ENCODE measurements at places on chromosomes 7 and 10. TPM values are rescaled to one million over a fixed set of nuclear protein-coding genes. Genes with fewer than 3 reads are reported as not detected.
A peak's percentile ranks its signal among the peaks of the same experiment; 100 is the strongest.

Gene CH25H
- total RNA-seq: 13.0 TPM

Gene ZNF25
- total RNA-seq: 18.6 TPM

DNA sequence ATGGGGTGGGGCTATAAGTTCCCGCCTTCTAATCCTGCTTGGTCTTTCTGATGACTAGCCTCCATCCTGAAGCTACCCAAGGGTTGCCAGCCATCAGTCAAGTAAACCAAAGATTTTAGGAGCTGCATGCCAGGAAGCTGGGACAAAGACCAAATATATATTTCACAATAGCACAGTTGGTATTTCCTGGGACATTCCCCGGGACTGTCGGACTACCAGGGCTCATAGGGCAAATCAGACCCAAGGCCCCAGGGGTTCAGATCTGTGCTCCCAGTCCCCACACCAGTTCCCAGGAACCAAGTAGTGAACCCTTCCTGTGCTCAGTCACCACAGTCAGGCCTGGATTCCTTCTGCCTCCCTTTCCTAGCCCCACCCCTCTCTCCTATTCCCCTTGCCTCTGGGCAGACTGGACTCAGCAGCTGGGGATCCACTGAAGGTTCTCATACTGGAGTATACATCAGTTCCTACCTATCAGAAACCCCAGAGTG, 5.7 kb upstream of the CXCL12 start:
- DNase-seq: peak; percentile 79

DNA sequence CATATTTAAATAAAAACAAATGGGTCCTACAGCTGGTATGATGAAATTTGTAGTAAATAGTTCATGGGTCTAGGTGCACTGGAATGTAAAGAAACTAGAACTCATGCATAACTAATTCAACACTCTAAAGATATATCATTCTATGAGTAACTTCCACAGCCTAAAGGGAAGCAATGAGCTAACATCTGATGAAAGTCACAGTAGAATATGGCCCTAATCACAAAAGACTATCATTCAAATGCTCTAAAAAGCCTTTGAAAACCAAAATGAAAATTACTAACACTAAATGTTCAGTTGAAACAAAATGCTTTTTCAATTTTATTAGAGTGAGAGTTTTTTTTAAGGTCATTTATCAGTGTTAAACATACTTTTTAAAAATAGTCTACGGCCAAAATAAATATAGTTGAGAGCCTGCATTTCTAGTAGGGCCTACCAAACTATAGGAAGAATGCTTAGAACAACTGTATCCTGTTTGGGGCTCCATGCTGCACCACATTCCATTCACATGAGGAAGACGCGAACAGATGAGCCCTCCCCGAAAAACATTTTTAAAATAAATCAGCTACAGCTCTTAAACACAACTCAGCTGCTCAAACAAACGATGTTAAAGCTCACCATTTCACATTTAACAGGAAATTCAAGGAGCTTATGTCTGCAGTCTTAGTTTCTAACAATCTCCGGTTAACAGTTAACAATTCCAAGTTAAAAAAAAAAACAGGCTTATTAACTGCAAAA, 134.5 kb downstream of the NRBF2 start:
- DNase-seq: peak; percentile 42

GRCh38 chr10:6643962-6644361, 63.9 kb upstream of the PRKCQ start:
- DNase-seq: no peak

- DNase-seq: no peak
Observed at GRCh38 chr10:44697116-44697515, 214.0 kb upstream of the TMEM72 start.

GRCh38 chr7:129006636-129007414, 48.1 kb downstream of the TNPO3 start:
- DNase-seq: peak; percentile 18

GRCh38 chr7:16210171-16210570, 211.2 kb downstream of the CRPPA start:
- DNase-seq: no peak

DNA sequence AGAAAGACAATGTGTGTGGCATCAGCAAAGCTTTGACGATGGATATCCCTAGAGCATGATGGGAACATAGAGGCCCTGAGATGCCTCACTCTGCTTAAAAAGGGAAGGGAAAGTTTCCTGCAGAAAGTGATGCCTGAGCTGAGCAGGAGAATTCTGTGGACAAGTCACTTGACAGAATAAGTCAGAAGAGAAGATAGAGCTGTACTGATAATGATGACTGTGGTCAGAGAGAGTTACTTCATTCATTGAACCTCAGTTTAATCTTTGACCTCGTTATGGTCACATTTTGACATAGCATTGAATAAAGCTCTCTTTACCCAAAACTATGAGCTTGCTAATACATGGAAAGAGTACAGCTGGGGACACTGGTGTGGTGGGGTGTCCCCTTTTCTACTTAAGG, 7.6 kb downstream of the CUBN start:
- no peak for DNase-seq

- DNase-seq: no peak
Observed at GRCh38 chr10:114256822-114257221, 17.8 kb downstream of the VWA2 start.

GRCh38 chr7:127768241-127768640, 116.2 kb downstream of the SND1 start:
- DNase-seq: peak; percentile 68

DNA sequence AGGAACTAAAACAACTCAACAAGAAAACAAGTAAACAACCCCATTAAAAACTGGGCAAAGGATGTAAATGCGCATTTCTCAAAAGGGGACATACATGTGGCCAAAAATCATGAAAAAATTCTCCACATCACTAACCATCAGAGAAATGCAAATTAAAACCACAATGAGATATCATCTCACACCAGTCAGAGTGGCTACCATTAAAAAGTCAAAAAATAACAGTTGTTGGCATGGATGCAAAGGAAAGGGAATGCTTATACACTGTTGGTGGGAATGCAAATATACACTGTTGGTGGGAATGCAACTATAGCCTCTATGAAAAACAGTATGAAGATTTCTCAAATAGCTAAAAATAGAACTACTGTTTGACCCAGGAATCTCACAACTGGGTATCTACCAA, 60.0 kb upstream of the LANCL2 start:
- DNase-seq: no peak

DNA sequence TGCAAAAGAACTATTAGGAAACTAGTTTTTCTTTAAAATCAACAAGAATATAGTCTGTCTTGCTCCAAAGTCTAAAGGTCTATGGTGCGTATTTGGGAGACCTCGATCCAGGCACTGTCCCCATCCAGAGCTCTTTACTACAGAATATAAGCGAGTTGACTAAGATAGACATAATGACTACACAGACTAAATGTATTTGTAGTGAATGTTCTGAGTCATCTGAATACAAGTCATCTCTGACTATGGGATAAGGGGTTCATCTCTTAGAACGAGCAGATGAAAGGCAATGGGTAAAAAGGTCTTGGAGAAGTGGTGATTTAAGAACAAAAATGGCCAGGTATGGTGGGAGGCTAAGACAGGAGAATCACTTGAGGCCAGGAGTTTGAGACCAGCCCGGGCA, 136.0 kb upstream of the RSU1 start:
- no peak for DNase-seq
